CD8-positive, alpha-beta T cell (primary cell): ENCODE measurements at places on chromosomes 4 and X.

DNA sequence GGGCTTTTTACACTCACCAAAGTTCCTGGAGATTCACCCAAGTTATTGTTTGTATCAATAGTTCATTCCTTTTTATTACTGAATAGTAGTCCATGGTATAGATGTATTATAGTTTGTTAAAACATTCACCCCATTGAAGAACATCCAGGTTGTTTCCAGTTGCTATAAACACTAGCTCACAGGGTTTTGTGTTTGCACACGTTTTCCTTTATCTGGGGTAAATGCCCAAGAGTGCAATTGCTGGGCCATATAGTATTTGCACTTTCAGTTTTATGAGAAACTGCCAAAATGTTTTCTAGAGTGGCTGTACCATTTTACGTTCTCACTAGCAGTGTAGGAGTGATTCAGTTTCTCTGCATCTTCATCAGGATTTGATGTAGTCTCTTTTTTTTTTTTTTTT, 57.1 kb downstream of the CBLL2 start:
- DNase-seq, result no peak

- no peak for DNase-seq
These were observed 5.5 kb upstream of the IL15 start for GRCh38 chr4:141630854-141631253.

DNA sequence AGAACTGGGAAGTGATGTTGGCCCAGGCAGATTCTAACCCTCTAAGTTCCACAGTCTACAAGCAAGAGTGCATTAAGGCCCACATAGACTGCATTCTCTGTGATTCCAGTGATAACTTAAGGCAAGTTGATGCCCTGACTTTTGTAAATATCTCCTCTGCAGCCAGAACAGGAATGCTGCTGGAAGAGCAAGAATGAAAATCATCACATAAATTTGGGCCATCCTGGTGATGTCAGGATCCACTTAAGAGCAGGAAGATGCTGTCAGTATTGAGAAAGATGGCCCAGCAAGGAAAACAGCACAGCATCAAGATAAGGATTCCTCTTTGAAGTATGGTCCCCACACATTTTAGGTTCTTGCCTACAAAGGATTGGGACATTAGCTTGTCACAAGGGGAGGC, 52.4 kb downstream of the TMPRSS11F start:
- no peak for DNase-seq

DNA sequence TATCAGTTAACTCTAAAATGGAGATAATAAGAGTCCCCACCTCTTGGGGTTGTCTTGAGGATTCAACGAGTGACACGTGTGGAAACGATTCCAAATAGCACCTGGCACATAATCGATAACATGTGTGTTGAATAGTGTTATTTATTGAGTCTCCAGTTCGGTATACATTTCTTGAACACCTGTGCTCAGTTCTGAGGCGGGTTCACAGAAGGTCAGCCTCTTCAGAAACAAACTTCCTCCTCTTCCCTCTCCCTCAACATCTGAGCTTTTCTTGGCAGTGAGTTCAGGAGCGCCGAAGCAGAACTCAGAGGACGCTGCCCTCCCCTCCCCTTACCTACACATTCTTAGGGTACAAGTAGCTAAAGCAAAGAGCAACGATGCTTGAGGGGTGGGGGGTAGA, 934 bp downstream of the PDHA1 start:
- DNase-seq, result no peak

DNA sequence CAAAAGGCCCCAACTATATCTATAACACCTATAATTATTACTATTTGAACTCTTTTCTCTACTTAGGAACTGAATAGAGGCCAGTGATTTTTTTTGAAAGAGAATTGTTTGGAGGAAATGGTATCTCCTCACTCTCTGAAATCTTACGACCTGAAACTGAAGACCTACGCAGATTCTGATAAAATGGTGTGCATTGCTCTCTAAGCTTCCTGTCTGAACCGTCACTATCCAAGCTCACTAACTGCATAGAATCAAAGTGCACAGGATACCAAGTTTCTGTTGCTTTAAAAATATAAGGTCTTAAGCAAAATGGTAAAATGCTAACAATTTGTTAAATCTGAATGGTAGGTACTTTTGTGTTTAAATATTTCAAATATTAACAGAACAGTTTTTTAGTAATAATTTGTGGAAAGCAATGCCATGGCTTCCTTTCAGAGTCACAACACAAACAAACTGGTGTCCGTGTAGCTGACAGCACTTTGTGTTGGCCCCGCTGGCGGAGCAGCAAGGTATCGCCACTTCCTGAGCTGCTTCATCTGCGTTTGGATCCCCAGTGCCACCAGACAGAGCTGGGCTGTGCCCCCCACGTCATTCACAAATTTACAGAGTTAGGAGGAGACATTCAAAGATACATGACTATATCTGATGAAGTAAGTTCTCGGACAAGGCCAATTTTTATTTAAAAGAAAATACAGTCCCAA, 313.9 kb downstream of the FBXW7 start:
- no peak for DNase-seq

- DNase-seq, result no peak
These were observed 190.8 kb upstream of the GK2 start for GRCh38 chr4:79598801-79599200.

DNA sequence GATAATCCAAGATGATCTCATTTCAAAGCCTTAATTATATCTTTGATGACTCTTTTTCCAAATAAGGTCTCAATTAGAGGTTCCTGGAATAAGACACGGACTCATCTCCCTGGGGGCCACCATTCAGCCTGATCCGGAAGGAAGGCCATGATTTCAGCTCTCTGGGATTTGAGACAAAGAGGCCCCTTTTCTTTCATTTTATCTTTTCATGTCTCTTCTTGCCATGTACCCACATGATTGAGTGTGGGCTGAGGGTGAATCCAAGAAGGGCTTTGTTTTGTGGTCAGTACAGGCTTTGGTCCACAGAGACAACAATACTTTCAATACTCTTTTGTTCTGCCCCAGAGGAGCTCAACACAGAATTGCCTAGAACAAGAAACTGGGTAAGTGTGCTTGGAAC, 261.2 kb downstream of the TRIML1 start:
- DNase-seq, result no peak

GRCh38 chr4:147839663-147840062, 107.8 kb downstream of the ARHGAP10 start:
- no peak for DNase-seq

- no peak for DNase-seq
These were observed 25.2 kb upstream of the G3BP2 start for GRCh38 chr4:75698162-75698962.
